ENCODE measurements at places on chromosomes 2 and 18.

GRCh38 chr2:165793161-165793778 is 777 bp downstream of the GALNT3 start:
- DNase-seq: no peak

- DNase-seq: no peak
Observed at GRCh38 chr2:70561893-70562292, 8.3 kb upstream of the TGFA start.

DNA sequence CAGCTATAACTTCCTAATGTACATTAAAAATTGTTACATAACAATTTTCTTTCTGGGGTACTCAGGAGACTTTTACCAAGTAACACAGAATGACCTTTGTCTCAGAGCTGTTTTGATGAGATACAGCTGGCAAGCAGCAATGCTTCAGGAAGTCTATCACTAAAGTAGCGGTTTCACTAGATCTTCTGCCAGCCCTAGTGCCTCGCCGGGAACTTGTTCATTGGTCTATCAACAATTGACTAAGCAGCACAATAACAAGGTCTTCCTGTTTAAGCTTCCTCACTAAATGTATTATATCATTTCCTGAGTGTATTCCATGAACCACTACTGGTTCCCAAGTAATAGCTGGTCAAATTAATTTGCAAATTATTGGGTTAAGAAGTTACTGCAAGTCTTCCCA is 69.2 kb downstream of the TRIP12 start:
- DNase-seq: peak; percentile 90

GRCh38 chr18:48597671-48598070 is 58.8 kb downstream of the CTIF start:
- no peak for DNase-seq

DNA sequence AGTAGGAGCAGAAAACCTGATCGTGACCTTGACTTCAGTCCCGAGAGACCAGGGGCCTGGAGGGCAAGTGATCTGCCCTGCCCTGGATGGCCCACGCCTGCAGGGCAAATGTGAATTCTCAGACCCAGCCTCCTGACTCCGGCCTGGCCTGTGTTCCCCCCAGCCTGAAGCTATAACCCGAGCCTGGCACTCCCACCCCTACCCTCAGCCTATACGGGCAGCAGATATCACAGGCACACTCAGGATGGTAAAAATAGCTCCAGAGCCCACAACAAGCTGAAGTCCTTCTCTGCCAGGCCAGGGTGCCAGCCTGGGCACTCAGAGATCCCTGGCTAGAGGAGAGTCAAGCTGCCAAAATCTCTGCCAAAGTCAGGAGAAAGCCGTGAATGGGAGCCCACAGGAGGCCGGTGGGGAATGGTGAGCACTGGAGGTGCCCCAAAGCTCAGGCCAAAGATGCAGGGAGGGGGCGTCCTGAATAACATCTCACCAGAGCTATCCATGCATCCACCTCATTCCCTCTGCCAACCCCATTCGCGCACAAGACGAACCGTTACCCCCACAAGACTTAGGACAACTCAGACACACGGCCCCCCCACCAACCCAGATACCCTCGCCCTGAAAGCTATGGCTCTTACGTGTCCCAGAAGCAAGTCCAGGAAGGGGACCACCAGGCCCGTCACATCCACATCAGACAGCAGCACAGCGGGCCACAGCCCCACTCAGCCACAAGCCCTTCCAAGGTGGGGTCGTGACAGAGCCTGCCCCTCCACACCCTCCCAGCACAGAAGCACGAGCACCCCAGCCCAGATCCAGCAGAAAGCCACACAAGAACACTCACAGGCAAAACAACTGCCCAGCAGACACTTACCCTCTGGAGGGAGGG is 144.9 kb downstream of the TNS1 start:
- no peak for DNase-seq

GRCh38 chr2:47043891-47044239 is 111.2 kb downstream of the STPG4 start:
- no peak for DNase-seq

DNA sequence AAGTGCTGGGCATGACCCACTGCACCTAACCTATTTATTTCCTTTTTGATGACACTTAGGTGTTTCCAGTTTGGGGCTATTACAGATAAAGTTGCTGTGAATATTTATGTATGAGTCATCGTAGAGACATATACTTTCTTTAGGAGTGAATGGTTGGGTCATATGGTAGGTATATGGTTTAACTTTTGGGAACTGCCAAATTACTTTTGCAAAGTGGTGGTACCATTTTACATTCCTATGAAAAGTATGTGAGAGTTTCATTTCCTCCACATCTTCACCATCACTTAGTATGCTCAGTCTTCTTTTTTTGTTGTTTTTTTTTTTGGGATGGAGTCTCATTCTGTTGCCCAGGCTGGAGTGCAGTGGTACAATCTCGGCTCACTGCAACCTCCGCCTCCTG is 56.1 kb downstream of the HNRNPLL start:
- DNase-seq: no peak

DNA sequence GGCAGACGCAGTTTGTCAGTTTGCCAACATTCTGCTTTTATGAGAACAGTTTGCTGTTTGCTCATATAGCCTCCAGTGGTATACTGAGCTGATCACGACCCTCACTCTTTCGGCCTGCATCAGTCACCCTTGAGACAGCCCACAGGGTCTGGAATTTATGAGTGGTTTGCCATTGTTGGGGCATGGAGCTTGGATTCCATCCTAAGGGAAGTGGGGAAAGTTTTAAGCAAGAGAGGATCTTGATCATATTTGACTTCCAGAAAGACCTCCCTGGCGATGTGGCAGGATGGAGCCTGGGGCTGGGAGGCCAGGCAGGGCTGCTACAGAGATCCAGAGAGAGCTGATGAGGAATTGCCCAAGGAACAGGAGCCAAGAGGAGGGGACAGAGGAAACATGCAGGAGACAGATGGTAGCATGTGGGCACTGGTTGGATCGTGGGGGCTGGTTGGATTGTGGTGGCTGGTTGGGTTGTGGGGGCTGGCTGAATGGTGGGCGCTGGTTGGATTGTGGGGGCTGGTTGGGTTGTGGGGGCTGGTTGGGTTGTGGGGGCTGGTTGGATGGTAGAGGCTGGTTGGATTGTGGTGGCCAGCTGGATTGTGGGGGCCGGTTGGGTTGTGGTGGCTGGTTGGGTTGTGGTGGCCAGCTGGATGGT is 27.3 kb upstream of the GPR17 start:
- DNase-seq: no peak

DNA sequence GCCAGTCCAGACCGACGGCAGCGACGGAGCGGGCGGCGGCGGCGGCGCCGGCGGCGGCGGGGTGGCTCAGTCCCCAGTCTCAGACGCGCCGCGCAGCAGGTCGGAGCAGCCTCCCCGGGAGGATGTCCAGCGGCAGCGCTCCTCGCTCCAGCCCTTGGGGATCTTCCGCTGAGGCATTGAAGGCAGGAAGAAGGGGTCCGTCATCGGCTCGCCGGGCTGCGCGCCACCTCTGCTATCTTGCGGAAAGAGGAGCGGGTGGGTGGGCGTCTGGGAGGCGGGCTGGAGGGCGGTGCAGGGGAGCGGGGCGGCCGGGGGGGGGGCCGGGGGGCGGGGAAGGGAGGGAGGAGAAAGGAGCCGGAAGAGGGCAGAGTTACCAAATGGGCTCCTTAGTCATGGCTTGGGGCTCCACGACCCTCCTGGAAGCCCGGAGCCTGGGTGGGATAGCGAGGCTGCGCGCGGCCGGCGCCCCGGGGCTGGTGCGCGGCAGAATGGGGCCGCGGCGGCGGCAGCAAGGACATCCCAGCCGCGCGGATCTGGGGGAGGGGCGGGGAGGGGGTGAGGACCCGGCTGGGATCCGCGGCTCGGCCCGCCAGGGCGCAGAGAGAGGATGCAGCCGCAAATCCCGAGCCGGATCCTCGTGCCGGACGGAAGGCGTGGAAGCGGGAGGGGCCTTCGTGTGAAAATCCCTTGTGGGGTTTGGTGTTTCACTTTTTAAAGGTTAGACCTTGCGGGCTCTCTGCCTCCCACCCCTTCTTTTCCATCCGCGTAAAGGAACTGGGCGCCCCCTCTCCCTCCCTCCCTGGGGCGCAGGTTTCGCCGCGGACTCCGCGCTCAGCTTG is at the start of gene NETO1:
Gene NETO1 (minus strand): TSS at position 242 of the 839 bp plus-strand sequence. CDS start 696 bp downstream, outside the sequence.
- DNase-seq: peak; percentile 19

DNA sequence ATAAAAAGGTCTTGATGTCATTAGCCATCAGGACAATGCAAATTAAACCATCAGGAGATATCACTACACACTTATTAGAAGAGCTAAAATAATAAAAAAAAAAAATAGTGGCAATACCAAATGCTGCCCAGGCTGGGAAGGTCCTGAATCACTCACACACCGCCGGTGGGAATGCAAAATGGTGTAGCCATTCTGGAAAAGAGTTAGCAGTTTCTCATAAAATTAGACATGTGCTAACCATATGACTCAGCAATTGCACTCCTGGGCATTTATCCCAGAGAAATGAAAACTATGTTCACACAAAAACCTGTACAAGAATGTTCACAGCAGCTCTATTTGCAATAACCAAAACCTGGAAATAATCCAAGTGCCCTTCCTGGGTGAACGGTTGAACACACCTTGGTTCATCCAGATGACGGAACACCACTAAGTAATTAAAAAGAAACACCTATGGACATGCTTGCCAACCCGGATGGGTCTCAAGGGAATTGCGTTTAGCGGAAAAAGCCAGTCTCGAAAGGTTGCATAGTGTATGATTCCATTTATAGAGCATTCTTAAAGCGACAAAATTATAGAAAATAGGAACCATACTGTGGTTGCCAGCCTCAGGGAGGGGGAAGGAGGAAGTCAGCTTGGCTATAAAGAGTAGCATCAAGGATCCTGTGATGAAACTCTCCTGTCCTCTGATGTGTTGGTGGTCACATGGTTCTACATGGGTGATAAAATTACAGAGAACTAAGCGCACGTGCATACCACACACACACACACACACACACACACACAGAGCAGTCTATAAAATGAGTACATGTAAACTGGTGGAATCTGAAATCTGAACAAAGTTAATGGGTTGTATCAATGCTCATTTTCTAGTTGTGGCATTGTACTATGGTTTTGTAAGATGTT is 4.6 kb downstream of the MBP start:
- DNase-seq: no peak

GRCh38 chr2:96819128-96819875 is 3.2 kb downstream of the CNNM3 start:
- DNase-seq: no peak

DNA sequence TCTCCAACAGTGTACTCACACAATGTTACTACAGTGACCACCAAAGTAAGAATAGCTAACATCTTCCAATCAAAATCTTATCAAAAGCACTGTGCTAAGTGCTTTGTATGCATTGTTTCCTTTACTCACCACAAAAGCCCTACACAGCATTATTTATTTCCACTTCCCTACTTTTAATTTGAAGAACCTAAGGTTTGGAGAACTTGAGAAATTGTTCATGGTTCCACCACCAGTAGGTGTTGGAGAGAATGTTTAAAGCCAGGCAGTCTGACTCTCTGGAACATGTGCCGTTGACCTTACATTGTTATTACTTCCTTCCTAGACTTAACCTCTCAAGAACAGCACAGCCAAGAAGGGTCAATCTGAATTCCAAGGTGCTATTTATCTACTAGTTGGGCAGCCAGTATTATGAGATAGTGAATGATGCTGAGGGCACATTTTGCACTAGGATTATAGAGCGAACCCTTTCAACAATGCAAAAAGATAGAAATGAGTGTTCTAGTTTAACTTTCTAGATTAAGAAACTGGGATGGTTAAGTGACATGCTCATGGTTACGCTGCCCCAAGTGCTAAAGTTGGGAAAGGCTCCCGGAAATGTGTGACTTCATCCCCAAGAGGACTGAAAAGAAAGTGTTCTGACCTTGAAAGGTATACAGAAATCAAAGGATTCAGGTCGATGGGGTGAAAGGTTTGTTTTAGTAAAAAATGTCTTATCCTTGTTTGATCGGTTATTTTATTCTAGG is 55.2 kb upstream of the FAM136A start:
- no peak for DNase-seq

GRCh38 chr2:218343591-218343990 is 13.1 kb upstream of the CATIP start:
- DNase-seq: no peak

- DNase-seq: peak; percentile 85
Observed at GRCh38 chr2:103789381-103790095, 1027.7 kb downstream of the TMEM182 start.

GRCh38 chr18:35451916-35452315 is 45.8 kb downstream of the INO80C start:
- no peak for DNase-seq

DNA sequence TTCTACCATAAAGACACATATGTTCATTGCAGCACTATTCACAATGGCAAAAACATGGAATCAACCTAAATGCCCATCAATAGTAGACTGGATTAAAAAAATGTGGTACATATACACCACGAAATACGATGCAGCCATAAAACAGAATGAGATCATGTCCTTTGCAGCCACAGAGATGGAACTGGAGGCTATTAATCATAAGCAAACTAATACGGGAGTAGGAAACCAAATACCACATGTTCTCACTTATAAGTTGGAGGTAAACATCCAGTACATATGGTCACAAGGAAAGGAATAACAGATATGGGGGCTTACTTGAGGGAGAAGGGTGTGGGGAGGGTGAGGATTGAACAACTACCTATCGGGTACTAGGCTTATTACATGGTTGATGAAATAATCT is 7.7 kb downstream of the HMSD start:
- DNase-seq: no peak

- DNase-seq: no peak
Observed at GRCh38 chr2:223319601-223320000, 267.6 kb downstream of the KCNE4 start.

DNA sequence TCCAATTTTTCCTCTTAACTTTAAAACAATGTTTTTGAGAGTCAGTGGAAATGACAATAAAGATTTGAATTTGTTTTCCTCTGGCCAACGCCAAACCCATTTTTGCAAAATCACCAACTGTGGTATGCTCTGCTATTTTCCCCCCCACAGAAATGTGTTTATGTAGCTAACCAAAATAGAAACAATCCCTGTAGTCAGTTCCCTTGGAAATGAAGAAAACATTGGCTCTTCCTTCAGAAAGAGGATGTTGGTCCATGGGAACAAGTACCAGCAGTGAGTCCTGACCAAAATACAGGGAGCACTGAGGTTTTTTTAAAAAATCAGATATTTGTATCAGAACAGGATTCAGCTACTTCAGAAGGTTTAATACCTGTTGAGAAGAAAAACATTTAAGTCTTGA is 65.3 kb downstream of the SLC40A1 start:
- DNase-seq: no peak

DNA sequence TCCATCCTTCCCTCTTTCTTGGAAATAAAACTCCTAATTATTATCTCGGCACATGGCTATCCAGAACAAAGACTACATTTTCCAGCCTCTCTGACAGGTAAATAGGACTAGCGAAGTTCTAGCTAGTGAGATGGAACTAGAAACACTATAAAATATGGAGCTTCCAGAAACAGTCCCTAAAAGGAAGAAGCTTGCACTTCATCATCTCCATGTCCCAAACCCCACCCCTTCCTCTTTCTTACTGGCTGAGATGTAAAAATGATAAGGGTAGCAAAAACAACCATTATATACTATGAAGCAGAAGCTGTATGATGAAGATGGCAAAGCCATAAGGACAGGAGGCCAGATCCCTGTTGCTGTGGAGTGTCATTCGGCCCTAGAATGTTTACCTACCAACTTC is 11.7 kb upstream of the ACTR2 start:
- DNase-seq: no peak

- no peak for DNase-seq
Observed at GRCh38 chr18:24413148-24413547, 13.3 kb upstream of the IMPACT start.
